ENCODE measurements at places on chromosomes 1 and 21.

DNA sequence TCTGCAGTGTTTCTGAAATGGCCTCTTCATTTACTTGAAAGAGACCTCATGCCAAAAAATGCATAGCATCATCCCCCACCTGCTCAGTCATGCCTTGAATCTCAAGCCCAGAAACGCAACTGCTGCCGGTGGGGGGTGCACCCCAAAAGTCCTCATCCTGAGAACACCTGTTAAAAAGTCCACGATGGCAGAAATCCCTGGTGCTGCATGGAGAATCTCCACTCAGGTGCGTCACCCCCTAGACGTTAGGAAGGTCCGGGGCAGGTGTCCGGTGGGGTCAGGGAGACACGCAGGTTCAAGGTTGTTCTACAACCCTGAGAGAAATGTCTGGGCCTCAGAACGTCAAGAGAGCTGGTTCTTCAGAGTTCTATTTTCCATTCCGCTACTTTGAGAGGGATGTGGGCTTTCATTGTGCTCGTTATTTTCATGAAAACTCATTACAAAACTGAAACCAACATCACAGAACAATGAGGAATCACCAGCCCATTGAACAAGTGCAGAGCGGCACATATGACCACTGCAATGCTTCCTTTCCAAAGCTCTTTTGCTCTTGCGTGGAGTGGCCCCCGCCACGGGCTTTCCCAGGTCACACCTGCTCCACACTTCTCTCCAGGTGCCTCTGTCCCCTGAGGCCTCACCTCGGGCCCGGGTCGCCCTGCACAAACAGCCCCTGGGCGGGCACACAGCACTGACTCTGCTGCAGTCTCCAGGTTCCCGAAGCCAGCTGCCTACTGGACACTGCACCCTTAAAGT, 201.9 kb downstream of the TOMM20 start:
- DNase-seq, result no peak

- DNase-seq, result peak; percentile 37
Observed at GRCh38 chr1:151653397-151653796, 41.5 kb downstream of the SNX27 start.

- peak; percentile 87 for DNase-seq
Observed at GRCh38 chr1:8889925-8890785, 11.7 kb upstream of the ENO1 start.

DNA sequence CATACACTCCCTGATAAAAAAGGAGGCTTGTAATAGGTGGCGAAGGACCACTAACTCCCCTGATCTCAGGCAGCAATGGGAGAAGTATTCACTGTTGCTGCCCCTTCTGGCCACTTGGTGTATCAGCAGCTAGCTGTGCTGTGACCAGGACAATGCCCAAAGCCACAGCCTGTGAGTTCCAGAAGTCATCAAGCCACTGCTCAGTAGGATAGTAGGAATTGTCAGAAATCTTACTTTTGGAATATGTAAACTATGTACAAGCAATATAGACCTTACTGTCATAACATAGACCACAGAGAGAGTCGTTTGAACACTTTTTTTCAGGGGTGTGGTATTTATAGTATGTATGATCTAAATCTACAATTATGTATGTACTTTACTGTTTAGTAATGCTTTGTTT, 248.3 kb upstream of the CAMK1G start:
- DNase-seq, result no peak

- DNase-seq, result no peak
Observed at GRCh38 chr1:111141245-111142220, 1.5 kb downstream of the CEPT1 start.

DNA sequence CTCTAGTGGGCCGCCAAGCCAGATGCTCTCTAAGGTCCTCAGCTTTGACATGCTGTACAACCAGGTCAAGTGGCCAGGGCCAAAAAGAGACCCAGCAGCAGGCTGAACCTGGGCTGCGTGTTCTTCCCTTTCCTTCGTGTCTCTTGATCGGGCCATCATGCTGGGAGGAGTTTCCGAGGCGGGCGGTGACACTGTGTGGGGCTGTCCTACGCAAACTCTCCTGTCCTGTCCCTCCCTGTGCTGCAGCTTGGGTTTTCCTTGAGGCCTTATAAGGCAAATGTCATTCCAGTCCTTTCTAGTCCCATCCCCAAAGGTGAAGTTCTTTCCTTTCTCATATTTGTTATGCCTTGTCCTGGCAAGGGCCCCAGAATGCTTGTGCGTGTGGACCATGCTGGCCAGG, 56.7 kb downstream of the ARHGEF10L start:
- DNase-seq, result no peak

- DNase-seq, result no peak
Observed at GRCh38 chr1:206505702-206506355, 1.5 kb upstream of the RASSF5 start.

DNA sequence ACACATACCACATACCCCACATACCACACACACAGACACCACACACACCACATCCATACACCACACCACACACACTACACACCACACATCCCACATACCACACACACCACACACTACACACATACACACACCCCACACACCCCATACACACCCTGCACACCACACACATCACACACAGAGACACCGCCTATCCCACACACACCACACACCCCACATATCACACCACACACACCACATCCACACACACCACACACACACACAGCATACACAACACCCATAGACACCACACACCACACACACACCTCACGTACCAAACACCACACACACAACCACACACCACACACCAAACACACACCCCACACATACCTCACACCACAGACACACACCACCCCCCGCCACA, 68.3 kb downstream of the SLC9A1 start:
- DNase-seq, result no peak

GRCh38 chr1:12478612-12478985, 139.4 kb downstream of the DHRS3 start:
- no peak for DNase-seq

GRCh38 chr1:201240171-201240570, 43.1 kb upstream of the PKP1 start:
- no peak for DNase-seq

- peak; percentile 95 for DNase-seq
Observed at GRCh38 chr21:42097860-42098454, 26.8 kb downstream of the UMODL1 start.

DNA sequence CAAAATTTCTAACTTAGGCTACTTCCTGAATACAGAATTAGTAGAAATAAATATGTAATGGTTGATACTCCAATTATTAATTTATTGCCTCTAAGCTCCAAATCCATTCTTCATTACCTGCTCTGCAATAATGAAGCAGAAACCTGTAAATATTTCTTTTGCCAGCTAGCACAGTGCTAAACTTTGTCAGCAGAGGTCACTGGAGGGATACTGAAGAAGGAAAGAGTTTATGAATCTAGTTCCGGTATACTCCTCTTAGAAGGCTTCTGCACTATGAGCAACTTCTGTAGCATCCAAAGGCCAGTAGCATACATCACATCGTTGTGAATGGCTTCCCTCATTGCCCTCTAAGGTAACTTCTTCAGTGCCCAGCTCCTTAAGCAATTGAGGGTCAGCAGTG, 81.0 kb upstream of the LHX8 start:
- no peak for DNase-seq

DNA sequence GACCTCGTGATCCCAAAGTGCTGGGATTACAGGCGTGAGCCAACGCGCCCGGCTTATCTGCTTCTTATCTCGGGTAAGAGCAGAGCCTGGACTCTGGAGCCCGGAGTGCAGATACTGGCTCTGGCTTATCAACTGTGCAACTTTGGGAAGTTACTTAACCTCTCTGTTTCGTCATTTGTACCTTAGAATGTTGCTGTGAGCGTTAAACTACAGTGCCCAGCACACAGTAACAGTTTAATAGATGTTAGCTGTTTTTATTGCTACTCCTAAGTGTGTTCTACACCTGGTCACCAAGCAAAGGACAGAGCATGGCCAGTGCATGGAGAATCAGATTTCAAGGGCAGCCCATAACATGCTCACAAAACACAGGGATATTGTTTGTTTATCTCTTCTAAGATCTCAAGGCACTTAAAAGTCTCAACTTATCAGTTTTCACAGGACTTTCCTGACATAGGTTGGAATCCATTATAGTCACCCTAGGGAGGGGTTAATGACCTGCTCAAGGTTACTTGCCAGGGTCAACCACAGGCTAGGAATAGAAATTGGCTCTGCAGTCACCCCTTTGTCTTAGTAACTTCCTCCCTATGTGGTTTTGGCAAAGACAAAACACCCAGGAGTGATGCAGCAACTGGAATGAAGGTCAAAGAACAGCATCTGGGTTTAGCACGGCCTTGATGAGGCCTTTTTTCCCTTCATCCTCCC, 22.5 kb upstream of the SRP9 start:
- peak; percentile 81 for DNase-seq

DNA sequence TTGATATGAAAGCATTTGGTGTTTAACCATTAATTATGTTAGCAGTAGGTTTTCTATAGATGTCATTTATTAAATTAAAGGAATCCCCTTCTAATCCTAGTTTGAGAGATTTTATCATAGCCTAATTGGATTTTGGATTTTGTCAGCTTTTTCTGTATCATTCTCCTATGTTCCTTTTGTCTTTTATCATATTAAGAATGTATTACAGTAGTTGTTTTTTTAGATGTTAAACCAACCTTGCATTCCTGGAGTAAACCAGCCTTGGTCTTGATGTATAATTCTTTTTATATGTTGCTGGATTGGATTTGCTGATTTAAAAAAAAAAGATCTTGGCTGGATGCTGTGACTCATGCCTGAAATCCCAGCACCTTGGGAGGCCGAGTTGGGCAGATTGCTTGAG, 5.6 kb downstream of the SETDB1 start:
- no peak for DNase-seq

DNA sequence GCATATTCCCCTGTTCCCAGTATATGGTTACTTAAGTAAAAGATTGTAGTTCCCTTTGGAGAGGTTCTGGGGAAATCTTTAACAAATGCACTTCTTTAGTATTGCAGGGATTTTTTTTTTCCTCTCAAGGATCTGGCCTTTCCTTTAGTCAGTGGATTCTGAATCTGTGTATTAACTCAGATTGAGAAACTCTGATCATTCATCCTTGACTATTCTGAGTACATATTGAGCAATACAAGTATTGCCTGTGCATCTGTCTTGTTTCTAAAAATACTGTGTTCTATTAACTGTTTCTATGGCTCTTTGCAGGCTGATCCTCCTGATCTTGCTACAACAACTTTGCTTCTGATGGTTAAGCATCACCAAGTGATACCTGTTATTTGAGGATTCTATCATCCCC, 67.8 kb upstream of the FGGY start:
- DNase-seq, result peak; percentile 62

DNA sequence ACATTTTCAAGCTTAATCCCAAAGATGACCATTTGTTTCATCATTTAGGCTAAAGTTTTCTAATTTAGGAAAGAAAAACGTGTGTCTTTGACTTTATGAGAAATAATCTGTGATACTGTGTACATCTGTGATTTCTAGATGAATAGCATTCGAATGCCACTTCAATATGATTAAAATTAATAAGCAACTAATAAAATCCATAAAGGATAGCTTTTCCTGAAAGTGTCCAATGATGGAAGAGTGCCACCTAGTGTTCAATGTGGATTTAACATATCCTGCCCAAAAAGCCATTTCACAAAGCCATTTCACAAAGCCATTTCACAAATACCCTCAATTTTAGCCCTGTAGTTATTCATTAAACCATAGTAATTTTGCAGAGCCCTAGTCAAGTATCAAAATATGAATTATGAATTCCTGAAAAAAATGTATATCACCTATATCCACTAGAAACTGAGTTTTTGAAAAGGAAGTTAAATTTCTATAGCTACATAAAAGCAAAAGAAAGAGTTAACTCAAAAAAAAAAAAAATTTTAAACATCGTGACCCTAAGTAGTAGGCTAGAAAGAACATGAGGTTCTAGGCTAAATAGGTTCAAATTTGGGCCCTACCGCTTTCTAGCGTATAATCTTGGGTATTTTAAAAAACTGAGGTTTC, 19.1 kb downstream of the NME7 start:
- DNase-seq, result no peak

GRCh38 chr1:39992234-39992633, 37.3 kb downstream of the MFSD2A start:
- DNase-seq, result no peak

- DNase-seq, result no peak
Observed at GRCh38 chr1:231940116-231940515, 313.5 kb downstream of the DISC1 start.

GRCh38 chr1:178862864-178863263, 8.0 kb downstream of the ANGPTL1 start:
- DNase-seq, result no peak

- no peak for DNase-seq
Observed at GRCh38 chr1:186208405-186209129, 166.5 kb downstream of the TPR start.

- DNase-seq, result no peak
Observed at GRCh38 chr1:164515711-164516331, 43.2 kb upstream of the PBX1 start.

DNA sequence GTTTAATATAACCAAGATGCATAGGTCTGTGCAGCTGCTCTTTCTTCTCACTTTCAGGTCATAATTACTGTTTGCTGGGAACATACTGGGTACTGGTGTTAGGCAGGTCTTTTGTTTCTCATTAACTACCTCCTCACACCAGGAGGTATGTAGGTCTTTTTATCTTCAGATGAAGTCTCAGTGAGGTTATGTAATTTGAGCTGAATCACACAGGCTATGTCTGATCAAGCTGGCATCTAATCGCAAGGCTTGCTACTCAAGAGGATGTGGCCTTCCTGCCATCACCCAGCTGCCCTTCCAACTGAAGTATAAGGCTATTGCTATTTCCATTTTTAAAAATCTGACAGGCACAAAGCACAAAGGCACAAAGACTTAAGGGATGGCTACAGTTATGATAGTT, 96.4 kb downstream of the RUNX1 start:
- no peak for DNase-seq

- DNase-seq, result peak; percentile 7
Observed at GRCh38 chr1:17405898-17406759, 33.3 kb downstream of the RCC2 start.

GRCh38 chr1:19232524-19232846, 18.8 kb downstream of the EMC1 start:
- no peak for DNase-seq

GRCh38 chr1:242712248-242712647, 187.8 kb upstream of the PLD5 start:
- no peak for DNase-seq

GRCh38 chr1:72649991-72650390, 367.7 kb upstream of the NEGR1 start:
- DNase-seq, result peak; percentile 23

DNA sequence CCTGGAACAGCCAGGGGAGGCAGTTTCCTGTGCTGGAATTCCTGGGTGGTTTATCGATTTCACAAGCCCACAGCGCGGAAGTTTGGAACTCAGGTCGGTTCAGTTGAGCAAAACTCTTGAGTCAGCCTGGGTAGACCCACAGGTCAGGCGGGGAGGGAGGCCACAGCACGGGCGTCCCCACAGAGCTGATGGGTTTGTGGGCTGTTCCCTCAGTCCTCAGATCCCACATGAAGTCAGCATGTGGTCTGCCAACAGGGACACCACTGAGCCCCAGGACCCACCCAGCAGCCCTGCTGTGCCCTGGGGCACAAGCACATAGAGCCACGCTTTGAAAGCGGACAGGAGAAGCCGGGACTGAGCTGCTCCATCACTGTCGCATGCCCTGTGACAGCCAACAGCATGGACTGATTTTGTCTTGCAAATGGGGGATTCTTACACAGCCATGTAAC, 17.4 kb downstream of the BMP8A start:
- peak; percentile 12 for DNase-seq

GRCh38 chr1:182376936-182377574, 14.5 kb downstream of the GLUL start:
- DNase-seq, result no peak

GRCh38 chr1:151060007-151060656, at the start of gene MLLT11:
MLLT11 (plus strand) TSS chr1:151060397; CDS start chr1:151067225, 6,828 bp downstream.
- DNase-seq, result no peak

GRCh38 chr1:180675586-180675985, 43.8 kb downstream of the XPR1 start:
- no peak for DNase-seq

GRCh38 chr1:84997667-84998600, 1.0 kb upstream of the MCOLN2 start:
- DNase-seq, result no peak
